ENCODE measurements at places on chromosomes 13 and 19. TPM values are rescaled to one million over a fixed set of nuclear protein-coding genes. Genes with fewer than 3 reads are reported as not detected.

NLRP12 gene
- total RNA-seq = not detected

SELENOV gene
- not detected for total RNA-seq

ZNF85 gene
- total RNA-seq = 29.3 TPM

PTPRS gene
- 1.8 TPM for total RNA-seq

C19orf73 gene
- 1.7 TPM for total RNA-seq

NLRP7 gene
- total RNA-seq = not detected

CBLC gene
- not detected for total RNA-seq

SMAD9 gene
- 0.14 TPM for total RNA-seq

APOC4 gene
- not detected for total RNA-seq

- DNase-seq = no peak
Observed at GRCh38 chr13:75645141-75645540, 9.0 kb downstream of the LMO7 start.

DNA sequence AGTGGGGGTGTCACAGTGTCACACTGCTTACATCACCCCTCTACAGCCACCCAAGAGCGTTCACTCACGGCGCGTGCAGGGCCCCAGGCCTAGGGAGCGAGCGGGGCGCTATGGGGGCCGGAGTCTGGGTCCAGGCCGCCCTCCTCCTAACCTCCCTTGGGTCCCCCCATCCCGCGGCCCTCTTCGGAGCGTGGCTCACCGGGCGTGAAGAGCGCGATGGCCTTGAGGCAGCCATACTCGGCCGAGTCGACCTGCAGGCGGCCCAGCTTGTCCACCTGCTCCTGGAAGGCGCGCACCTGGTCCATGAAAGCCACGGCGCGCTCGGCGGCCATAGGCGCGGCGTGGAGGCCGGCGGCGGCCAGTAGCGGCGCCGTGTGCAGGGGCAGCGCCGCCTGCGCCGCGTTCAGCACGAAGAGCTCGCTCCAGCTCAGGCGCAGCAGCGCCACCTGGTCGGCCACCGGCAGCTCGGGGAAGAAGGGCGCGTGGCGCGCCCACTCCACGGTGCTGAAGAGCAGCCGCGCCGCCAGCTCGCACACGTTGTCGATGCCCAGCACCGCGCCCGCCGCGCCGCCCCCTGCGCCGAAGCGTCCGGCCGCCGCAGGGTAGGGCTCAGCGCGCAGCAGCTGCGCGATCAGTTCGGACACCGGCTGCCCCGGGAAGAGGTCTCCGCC, 9.4 kb downstream of the OCEL1 start:
- DNase-seq = peak; percentile 87

GRCh38 chr19:5484398-5485285, 29.4 kb downstream of the ZNRF4 start:
- DNase-seq = no peak

DNA sequence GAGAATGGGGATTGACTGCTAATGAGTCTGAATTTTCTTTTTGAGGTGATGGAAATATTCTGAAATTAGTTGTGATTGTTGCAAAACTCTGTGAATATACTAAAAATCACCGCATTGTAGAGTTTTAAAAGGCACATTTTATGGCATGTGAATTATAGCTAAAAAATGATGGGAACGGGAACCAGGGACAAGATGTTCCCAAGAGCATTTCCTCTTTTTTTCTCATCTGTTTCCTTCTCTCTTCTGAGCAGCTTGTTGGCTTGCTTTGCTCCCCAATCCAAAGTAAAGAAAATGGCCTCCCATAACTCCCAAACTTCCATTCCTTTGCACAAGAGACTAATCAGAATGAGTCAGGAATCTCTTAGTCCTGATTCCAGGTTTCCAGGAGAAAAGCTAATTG, 459.2 kb downstream of the TSHZ3 start:
- no peak for DNase-seq

DNA sequence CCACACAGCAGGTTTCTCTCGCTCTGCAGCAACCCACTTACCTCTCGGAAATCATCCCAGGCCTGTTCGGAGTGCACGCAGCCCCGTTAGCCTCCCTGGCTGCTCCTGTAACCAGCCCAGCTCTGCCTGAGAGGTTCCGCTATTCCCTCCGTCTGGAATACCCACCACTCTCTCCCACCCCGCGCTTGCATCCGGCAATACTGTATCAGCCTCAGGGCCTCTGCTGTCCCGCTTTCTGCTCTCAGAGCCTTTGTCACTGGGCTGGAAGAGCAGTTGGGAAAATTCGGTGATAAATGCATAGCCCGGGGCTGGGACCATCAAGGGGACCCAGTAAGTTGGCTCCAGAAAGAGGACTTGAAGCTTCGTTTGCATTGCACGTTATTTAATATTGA, 759 bp upstream of the TLE6 start:
- DNase-seq = no peak

DNA sequence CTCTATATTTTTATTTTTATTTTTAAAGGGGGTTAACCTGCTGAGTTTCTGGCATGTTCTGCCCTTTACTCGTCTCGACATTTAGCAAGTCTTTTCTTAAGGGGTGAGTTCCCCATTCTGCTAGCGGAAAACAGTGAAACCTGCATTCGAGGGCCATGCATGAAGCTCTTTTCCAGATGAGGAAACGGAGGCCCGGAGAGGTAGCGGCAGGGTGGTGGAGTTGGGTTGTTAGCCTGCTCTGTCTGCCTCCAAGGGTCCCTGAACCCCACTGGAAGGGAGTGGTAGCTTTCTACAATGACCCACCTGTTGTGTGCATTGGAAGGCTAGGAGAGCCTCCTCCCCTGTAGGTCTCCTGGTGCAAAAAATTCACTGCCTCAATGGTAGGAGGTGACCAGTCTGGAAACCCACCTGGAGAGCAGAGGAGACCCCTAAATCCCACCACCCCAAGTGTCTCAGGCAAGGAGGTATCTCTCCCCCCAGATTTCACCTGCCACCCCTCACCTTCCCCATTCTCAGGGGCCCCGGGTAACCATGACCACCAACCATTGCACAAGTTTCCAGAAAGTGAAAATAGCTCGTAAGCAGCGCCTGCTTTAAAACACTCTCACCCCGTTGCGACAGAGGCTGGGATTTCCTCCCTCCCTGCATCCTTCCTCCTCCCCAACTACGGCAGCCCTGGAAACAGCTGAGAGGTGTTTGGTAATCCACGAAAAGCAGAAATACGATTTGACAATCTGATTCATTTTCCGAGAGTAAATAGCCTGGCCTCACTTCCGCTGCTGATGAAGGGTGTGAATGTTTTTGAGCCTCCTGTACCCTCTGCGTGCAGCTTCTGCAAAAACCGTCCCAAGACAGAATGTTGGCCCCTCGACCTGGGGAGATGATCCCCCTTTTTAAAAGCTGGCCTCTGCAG, 3.5 kb downstream of the KLF2 start:
- DNase-seq = peak; percentile 75

DNA sequence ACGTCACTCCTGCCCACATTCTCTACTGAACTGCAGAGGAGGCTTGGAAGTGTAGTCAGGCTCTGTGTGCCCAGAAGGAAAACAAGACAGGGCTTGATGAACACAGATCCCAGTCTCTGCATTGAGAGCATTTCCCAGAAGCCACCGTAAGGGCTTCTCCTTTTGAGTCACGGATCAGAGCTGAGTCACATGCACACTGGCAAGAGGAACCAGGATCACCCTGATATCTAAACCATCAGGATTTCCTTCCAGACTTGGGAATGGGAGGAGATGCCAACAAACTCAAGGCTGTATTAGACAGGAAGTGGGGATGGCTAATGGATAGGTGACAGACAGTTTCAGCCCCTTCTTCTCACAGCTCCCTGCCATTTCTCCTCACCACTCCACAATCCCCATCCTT, 17.7 kb upstream of the FBXO17 start:
- no peak for DNase-seq

GRCh38 chr13:110431425-110432294, 124.6 kb downstream of the COL4A2 start:
- no peak for DNase-seq

- DNase-seq = no peak
Observed at GRCh38 chr13:76672420-76672819, 213.8 kb downstream of the KCTD12 start.

DNA sequence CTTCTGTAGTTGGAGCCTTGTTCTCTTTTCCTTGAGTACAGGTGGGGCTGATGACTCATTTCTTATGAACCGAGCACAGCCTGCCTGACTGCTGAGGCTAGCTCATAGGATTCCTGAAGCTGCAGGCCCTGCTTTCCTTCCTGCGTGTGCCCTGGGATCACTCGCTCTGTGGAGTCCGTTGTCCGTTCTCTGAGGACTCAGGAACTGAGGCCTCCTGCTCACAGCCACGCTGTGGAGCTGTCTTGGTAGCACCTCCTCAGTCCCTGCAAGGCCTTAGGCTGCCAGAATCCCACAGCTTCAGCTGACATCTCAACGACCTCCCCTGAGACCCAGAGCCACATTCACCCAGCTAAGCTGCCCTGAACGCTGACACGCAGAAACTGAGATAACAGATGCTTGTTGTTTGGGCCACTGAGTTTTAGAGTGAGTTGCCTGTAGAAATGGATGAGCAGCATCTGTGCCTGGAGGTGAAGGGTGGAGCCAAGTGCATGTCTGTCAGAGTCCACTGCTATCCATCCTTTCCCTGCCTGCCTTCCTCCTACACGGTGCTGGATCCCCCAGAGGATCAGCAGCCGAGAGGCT, 72.9 kb downstream of the ARHGEF7 start:
- no peak for DNase-seq

GRCh38 chr19:31831421-31832175, 482.4 kb upstream of the TSHZ3 start:
- no peak for DNase-seq

- no peak for DNase-seq
Observed at GRCh38 chr13:24038841-24039330, 121.6 kb upstream of the SPATA13 start.

DNA sequence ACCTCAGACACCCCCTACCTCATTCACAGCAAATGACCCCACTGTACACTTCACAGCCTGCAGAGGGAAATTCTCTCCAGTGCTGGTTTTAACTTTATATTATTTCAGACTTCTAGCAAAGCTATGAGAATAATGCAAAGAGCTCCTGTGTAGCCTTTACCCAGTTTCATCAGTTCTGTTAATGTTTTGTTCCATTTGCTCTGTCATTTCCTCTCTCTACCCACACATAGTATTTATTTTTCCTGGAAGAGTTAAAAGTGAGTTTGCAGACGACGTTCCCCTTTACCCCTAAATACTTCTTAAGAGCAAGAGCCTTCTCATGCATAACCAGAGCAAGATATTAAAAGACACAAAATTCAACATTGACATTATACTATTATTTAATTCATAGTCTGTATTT, 49.9 kb upstream of the ADGRE1 start:
- no peak for DNase-seq

- DNase-seq = peak; percentile 91
Observed at GRCh38 chr19:4369888-4370260, 26.5 kb downstream of the MPND start.

DNA sequence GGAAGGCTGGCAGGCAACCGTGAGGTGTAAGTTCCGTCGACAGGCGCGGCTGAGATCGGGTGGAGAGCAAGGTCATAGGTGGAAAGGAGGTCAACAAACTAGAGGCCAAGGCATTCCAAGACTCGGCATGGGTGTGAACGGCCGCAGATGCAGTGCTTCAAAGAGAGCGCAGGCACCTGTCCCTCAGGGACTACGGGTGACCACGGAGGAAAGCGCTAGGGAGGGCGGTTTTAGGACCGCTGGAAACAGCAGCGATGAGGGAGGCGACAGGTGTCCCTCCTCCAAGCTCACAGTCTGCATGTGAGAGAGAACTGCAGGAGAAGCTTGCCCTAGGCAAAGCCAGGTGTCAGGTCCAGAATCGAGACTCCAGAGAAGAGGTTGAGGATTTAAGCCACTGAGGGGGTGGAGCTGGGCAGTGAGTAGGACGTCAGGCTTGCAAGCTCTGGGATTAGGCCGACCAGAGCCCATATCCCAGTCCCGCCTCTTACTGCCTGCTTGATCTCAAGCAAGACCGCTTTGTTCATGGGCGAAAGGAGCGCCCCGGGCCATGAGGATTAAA, 1.6 kb upstream of the MLNR start:
- no peak for DNase-seq

DNA sequence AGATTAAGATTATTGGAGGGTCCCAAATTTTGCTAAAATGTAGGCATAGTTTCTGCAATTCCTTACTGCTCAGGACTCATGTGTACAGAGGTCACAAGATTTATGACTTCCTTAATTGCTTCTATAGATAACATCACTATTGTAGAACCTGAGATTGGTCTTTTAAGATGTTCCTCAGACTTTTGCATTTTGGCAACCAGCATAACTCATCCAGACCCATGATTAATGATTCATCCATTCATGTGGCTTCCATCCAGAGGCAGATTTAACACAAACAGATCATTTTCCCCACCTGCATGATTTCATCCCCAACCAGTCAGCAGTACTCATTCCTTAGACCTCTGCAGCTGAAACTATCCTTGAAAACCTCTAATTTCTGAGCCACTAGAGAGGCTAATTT, 34.5 kb upstream of the CEACAM8 start:
- DNase-seq = no peak

DNA sequence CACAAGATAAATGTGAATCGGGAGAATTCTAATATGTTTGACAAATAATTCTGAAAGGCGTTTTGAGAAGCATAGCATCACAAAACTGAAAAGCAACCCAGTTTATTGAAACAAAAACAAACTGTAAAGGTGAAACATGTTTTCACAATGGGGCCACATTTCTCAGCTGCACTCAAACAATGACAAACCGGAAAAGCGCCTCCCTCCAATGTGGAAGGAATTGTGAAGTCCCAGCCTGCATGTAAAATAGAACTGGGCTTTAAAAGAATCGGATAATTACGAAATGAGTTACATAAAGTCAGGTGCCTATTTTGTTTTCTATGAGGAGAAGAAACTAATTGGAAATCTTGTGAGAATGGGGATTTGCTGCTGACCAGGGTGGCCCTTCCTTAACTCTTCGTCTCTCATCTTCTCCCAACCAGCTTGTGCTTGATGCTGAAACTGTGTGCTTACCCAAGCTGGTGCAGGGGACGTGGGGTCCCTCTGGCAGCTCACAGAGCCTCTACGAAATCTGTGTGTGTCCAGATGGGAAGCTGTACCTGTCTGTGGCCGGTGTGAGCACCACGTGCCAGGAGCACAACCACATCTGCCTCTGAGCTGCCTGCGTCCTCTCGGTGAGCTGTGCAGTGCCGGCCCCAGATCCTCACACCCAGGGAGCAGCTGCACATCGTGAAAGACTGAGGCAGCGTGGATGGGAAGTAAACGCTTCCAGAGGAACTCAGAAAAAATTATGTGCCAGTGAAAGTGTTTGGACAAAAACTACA, 109.4 kb downstream of the SACS start:
- DNase-seq = no peak

GRCh38 chr19:41225238-41226052, 6.4 kb downstream of the AXL start:
- peak; percentile 79 for DNase-seq

- no peak for DNase-seq
Observed at GRCh38 chr19:17255150-17255621, 9.4 kb downstream of the USHBP1 start.

GRCh38 chr13:86298725-86299124, 499.5 kb upstream of the SLITRK6 start:
- no peak for DNase-seq

- DNase-seq = no peak
Observed at GRCh38 chr19:33397536-33398360, 24.2 kb downstream of the CEBPG start.

GRCh38 chr19:45423033-45423588, 606 bp downstream of the ERCC1 start:
- peak; percentile 93 for DNase-seq

GRCh38 chr13:50762969-50763567, 80.4 kb downstream of the DLEU7 start:
- no peak for DNase-seq
